ENCODE measurements at places on chromosomes 7 and 10. TPM values are rescaled to one million over a fixed set of nuclear protein-coding genes. Genes with fewer than 3 reads are reported as not detected.
A peak's percentile ranks its signal among the peaks of the same experiment; 100 is the strongest.

DNA sequence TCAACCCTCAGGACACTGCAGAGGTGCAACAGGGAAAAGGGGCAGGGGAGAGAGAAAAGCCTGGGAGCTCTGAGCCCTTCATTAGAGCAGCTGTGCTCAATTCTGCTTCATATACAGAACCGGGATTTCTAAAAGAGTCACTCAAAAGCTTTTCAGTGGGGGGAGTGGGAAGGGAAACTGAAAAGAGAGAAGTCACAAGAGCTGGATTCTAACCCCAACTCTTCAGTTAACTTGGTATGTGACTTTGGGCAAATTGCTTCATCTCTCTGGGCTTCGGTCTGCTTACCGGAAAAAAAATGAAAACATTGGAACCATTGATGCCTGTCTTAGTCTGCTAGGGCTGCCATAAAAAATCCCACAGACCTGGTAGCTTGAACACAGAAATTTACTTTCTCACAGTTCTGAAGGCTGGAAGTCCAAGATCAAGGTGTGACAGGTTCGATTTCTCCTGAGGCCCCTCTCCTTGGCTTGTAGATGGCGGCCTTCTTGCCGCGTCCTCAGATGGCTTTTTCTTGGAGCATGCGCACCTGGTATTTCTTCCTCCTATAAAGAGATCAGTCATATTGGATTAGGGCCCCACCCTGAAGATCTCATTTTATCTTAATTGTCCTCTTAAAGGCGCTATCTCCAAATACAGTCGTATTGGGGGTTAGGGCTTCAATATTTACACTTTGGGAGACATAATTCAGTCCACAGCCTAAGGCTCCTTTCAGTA lies 118.3 kb upstream of the KMT2E start:
- DNase-seq, result no peak

- DNase-seq, result peak; percentile 83
These were observed 257.6 kb downstream of the PLXNA4 start for GRCh38 chr7:132318352-132319318.

The TAS2R3 gene
- total RNA-seq, result 0.58 TPM

DNA sequence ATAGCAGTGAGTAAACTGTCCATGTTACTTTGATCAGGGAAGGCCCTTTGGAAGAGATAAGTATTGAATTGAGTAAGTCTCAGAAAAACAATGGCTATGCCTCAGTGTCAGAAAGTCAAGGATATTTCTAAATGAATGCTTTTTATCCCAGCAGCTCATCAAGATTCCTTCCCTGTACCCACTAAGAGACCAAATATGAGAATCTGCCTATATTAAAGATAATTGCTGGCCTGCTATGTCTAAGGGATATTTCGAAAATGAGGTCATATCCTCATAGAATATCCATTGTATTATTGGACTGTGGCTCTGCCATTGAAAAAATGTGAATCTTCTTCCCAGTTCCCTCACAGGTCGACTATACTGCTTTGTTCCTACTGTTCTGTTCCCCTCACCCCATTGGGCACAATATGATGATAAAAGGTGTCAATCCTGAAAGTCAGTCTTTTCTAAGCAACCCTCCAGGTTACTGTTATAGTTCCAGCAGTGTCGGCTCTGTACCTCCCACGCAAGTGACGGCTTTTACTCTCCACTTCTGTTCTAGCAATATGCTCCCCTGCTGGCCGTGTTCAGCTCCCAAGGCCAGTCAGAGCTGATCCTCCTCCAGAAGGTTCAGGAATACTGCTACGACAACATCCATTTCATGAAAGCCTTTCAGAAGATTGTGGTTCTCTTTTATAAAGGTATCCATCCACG lies 51.7 kb downstream of the BZW2 start:
- no peak for DNase-seq

- DNase-seq, result no peak
These were observed 20.8 kb upstream of the ERVW-1 start for GRCh38 chr7:92498557-92498956.

DNA sequence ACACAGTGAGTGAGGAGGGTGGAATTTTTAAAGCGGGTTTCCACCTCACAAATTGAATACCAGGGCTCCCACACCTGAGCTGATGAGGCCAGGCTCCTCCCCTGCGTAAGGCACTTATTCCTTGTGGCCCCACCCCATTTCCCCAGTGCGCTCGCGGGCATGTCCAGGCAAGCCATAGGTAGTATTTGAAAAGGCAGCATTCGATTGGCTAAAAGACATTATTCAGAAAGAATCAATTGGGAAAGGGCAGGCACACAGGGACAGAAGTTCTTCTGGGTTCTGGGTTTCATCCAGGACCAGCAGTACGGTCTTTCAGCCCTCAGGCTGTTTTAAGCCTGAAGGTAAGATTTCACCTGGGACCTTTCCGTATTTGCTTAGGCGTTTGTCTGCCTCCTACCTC lies 222.3 kb downstream of the BBS9 start:
- DNase-seq, result no peak
